ENCODE measurements at places on chromosomes 2 and 18. TPM values are rescaled to one million over a fixed set of nuclear protein-coding genes. Genes with fewer than 3 reads are reported as not detected.

GRCh38 chr2:39435234-39435633, 1.9 kb downstream of the MAP4K3 start:
- DNase-seq = no peak

DNA sequence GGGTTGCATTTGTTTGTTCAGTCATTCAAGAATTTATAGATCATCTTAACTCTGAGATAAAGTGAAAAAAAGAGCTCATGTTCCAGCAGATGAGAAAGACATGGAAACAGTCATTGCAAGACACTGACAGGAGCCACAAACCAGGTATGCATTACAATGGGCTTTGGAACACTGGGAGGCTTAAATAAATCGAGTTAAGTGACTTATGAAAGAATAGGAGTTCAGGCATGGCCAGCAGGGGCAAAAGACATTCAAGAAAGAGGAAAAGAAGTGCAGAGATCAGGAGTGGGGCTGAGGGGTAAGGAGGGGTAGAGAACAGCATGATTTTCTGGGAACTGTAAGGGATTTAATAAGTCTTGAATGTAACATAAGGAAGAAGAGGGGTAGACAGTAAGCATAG, 121.2 kb upstream of the EPC2 start:
- DNase-seq = no peak

The RNU2-63P gene
- not detected for total RNA-seq

GRCh38 chr2:200156166-200156835, 150.2 kb upstream of the SPATS2L start:
- no peak for DNase-seq

The C2orf15 gene
- total RNA-seq = 0.65 TPM

GRCh38 chr18:23306822-23307221, 146.3 kb upstream of the RIOK3 start:
- no peak for DNase-seq

DNA sequence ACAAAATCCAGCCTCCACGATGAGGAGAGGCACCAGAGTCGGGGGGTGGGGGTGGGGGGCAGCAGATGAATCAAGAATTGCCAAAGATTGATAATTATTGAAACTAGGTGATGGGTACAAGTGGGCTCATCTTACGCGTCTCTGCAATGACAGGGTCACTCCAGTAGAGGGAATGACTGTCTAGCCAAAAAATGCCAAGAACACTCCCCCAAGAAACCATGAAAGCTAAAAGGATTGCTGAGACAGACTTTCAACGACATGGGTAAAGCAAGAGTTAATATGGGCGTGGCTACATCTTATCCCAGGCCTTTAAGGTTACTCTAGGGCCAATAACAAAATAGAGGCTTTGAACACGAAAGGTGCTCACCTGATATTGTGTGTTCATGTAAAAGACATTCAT, 86.5 kb downstream of the STK39 start:
- no peak for DNase-seq

The SMYD1 gene
- total RNA-seq = not detected

All from liver (tissue), 10 donors.